ENCODE measurements at places on chromosomes 13 and 19. TPM values are rescaled to one million over a fixed set of nuclear protein-coding genes. Genes with fewer than 3 reads are reported as not detected.

The CYP2A6 gene
- total RNA-seq = not detected

The ZNF562 gene
- total RNA-seq = 35.0 TPM

The ADGRE3 gene
- total RNA-seq = not detected

The IZUMO1 gene
- 0.32 TPM for total RNA-seq

The TEX26 gene
- total RNA-seq = not detected

The DPY19L3 gene
- 9.4 TPM for total RNA-seq

The C2CD4C gene
- 1.6 TPM for total RNA-seq

The COMP gene
- not detected for total RNA-seq

The C5AR1 gene
- total RNA-seq = not detected

The CRB3 gene
- total RNA-seq = not detected
